ENCODE measurements at places on chromosomes 12 and 14. TPM values are rescaled to one million over a fixed set of nuclear protein-coding genes. Genes with fewer than 3 reads are reported as not detected.

The YLPM1 gene
- 44.8 TPM for total RNA-seq

The WDHD1 gene
- 12.5 TPM for total RNA-seq

The SERPINA9 gene
- total RNA-seq, result not detected

The FAR2 gene
- total RNA-seq, result not detected

The RTL1 gene
- total RNA-seq, result 0.27 TPM

The ARMH4 gene
- total RNA-seq, result 0.71 TPM

The MTERF2 gene
- total RNA-seq, result 4.8 TPM

The HOTAIR gene
- total RNA-seq, result 0.12 TPM

The CIROP gene
- not detected for total RNA-seq

The ITGA7 gene
- 0.90 TPM for total RNA-seq

The ZNF219 gene
- 28.5 TPM for total RNA-seq

The MSI1 gene
- total RNA-seq, result 1.5 TPM

The SAMD15 gene
- 2.6 TPM for total RNA-seq

The SPTB gene
- total RNA-seq, result 1.7 TPM

The PDZRN4 gene
- total RNA-seq, result not detected

The KERA gene
- total RNA-seq, result not detected

The GPR68 gene
- 0.24 TPM for total RNA-seq

The TMEM63C gene
- 8.0 TPM for total RNA-seq

The DIO3 gene
- total RNA-seq, result 0.13 TPM

The BRAP gene
- 13.8 TPM for total RNA-seq

The TAS2R7 gene
- not detected for total RNA-seq

The LRTM2 gene
- 0.05 TPM for total RNA-seq

The NRXN3 gene
- total RNA-seq, result 1.3 TPM

The ZNF891 gene
- 0.34 TPM for total RNA-seq

The PLEKHA5 gene
- 8.3 TPM for total RNA-seq

The POTEM gene
- total RNA-seq, result not detected

The TMTC1 gene
- 0.04 TPM for total RNA-seq

The CFAP251 gene
- 1.3 TPM for total RNA-seq

The ESRRB gene
- 0.30 TPM for total RNA-seq

The TDRD9 gene
- total RNA-seq, result 0.18 TPM

The ATF7 gene
- 20.0 TPM for total RNA-seq

The HVCN1 gene
- 0.83 TPM for total RNA-seq

The ERP27 gene
- total RNA-seq, result not detected

The LRRIQ1 gene
- total RNA-seq, result 1.0 TPM

The SELPLG gene
- total RNA-seq, result 0.99 TPM

The GPR162 gene
- 0.64 TPM for total RNA-seq

The BIN2 gene
- total RNA-seq, result 0.20 TPM

The IFNG-AS1 gene
- total RNA-seq, result not detected

The ADAM20 gene
- total RNA-seq, result 0.02 TPM

The PRKD1 gene
- 2.2 TPM for total RNA-seq

Data from A549 treated with dexamethasone at 1 μM for 4 hours (cell line).